ENCODE measurements at places on chromosomes 3 and 15. TPM values are rescaled to one million over a fixed set of nuclear protein-coding genes. Genes with fewer than 3 reads are reported as not detected.

GRCh38 chr3:87855616-87856015 lies 203.2 kb downstream of the CGGBP1 start:
- DNase-seq: no peak

DNA sequence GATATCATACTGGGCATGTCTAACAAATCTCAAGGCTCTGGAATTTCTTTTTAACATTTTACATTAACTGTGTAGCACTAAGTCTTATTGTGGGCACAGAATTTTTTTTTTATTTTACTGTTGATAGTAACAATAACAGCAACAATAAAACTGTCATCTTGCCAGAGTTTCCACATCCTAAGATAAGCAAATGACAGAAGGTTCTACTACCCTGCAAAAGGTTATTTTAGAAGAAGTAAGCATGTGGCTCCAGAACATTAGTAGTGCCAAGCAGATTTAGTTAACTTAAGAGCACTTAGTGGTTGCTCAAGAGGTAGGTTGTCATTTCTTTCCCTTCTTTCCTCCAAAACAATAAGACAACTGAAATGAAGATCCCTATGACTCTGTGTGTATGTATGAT lies 743.0 kb upstream of the CBLB start:
- DNase-seq: no peak

DNA sequence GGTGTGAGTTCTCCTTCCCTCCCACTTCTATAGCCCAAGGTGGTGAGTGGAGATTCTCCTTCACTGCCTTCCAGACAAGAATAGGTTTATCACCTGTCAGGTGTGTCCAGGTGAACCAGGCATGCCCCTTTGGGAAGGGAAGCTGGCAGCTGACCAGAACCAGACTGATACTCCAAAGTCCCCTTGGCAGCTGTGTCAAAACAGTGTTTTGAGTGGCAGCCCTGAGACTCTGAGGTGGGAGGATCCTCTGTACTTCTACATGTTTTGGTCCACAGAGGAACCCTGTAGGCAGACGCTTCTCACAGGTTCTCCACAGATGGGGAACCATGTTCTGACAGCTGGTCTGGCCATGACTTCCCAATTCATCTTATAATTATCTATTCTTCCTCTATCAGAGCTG lies 30.1 kb downstream of the ISL2 start:
- no peak for DNase-seq

- no peak for DNase-seq
Measured at GRCh38 chr3:86162521-86162920, 828.4 kb downstream of the VGLL3 start.

DNA sequence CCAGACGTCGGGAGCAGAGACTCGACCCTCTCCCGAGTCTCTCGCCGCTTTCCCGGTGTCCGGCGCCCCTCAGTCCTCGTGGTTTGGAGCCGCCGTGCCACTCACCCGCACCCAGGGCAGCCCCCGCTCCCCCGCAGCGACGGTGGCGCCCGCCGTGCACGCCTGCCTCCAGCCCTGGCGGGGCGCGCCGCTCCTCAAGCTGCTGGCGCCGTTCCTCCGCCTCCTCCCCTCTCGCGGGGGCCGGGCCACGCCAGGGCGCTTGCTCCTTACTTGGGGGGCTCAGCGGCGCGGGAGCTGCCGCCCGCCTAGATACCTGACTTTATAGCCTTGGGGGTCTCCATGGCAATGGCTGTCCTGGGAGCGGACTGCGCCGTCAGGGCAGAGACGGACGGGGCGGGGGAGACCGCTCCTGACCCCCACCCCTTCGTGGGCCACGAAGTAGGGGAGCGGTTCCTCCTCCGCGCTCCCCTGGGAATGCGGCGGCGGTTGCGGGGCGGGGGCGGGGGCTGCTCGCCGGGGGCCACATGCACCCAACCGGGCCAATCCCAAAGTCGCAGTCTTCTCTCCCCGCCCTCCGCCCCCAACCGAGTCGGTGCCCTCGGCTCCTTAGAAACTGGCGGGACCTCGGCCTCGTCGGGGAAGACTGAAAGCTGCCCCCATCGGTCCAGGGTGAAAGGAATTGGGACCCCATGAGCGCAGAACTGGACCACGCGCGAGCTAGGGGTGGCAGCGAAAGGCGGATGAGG lies at the start of gene ANKRD63:
TSS of gene ANKRD63 (minus strand) at position 196 of the 746 bp plus-strand sequence. CDS start 478 bp downstream, outside the sequence.
- DNase-seq: no peak

DNA sequence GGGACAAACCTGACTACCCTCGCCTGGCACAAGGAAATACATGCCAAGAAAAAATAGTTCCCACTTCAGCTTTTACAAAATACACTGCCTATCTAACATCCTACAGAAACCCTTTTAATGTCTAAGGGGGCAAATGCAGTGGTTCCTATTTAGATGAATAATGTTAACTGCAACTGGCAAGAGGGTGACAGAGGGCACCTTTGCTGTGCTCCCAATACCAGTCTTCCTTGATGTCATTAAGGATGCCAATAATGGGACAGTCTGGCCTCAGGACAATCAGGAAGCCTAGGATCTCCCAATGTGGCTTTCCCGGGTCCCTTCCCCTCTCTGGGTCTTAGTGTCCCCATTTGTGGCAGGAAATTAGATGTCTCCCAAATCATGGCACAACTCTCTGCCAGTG lies 13.9 kb downstream of the CSRNP1 start:
- DNase-seq: no peak

DNA sequence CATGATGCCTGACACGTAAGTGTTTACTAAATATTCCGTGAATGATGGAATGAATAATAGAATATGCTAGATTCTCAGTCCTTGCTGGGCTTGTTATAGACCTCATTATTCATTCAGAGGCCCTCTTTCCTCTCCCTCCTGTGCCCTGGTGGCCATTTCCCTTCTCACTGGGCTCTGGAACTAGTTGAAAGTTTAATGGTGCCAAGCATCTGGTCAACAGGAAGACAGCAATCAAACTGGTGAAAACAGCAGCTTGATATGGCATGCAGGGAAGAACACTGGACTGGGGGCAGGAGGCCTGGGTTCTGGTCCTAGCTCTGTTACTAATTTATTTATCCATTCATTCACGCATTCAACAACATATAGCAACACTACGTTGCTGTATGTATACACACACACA lies 3.7 kb upstream of the APOD start:
- DNase-seq: no peak

DNA sequence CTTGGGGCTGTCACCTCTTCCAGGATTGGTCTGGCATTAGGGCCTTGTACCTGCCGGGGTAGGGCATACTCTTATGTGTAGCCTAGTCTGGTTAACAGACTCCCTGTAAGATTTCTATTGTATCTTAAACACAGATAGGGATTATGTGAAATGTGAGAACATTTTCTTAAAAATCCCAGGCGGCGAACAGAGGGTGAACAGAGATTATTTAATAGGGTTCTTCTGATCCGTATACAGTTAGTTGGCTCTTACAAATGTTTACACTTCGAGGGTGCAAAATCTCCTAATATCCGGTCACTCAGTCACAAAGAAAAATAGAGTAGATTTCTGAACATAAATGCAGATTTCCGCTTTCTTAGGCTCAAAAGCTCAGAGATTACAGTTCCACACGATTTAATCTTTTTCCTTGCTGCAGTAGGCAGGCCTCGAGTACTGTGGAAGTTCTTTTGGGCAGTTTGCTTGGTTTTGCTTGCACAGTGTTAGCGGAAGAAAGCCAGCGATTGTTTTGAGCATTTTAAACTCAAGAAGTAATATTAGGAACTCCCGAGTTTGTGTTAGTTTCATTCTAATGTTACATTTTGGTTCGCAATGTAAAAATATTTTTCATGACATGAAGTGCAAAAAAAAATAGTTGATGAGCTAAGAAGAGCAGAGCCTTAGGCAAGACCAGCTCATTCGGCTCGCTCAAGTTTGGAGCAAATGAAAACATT lies 993 bp downstream of the PLCL2 start:
- DNase-seq: no peak

- DNase-seq: no peak
Measured at GRCh38 chr3:120459196-120459595, 8.4 kb upstream of the FSTL1 start.

GRCh38 chr3:165194511-165195240 lies 1.5 kb downstream of the SLITRK3 start:
- DNase-seq: no peak

GRCh38 chr15:85795337-85796305 lies 896 bp upstream of the KLHL25 start:
- peak; percentile 31 for DNase-seq

HYKK gene
- 4.3 TPM for total RNA-seq

ACTC1 gene
- 93.6 TPM for total RNA-seq

INO80 gene
- total RNA-seq: 25.5 TPM

WHAMM gene
- 6.7 TPM for total RNA-seq

ARPIN gene
- 24.7 TPM for total RNA-seq

SRGAP3 gene
- total RNA-seq: 1.7 TPM

KBTBD8 gene
- 2.3 TPM for total RNA-seq

Measured in posterior vena cava (tissue), 2 donors.